ENCODE measurements at places on chromosomes 1 and 21.

DNA sequence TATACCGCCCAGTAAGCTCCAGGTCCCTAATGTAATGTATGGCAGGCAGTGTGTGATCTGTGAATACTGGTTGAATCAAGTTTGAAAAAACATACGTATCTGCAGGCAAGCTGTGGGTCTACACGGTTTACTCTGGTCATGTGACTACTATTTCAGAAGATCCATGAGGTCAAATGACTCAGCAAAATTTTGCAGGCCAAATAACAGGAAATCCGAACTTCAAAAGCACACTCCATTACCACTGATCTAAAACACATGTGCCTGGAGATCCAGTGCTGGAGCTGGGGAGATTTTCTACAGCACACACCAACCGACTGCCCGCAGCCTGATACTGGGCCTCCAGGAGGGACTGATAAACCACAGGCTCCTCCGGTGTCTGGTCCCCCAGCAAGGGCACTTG is 64.5 kb upstream of the SLC44A3 start:
- no peak for DNase-seq

DNA sequence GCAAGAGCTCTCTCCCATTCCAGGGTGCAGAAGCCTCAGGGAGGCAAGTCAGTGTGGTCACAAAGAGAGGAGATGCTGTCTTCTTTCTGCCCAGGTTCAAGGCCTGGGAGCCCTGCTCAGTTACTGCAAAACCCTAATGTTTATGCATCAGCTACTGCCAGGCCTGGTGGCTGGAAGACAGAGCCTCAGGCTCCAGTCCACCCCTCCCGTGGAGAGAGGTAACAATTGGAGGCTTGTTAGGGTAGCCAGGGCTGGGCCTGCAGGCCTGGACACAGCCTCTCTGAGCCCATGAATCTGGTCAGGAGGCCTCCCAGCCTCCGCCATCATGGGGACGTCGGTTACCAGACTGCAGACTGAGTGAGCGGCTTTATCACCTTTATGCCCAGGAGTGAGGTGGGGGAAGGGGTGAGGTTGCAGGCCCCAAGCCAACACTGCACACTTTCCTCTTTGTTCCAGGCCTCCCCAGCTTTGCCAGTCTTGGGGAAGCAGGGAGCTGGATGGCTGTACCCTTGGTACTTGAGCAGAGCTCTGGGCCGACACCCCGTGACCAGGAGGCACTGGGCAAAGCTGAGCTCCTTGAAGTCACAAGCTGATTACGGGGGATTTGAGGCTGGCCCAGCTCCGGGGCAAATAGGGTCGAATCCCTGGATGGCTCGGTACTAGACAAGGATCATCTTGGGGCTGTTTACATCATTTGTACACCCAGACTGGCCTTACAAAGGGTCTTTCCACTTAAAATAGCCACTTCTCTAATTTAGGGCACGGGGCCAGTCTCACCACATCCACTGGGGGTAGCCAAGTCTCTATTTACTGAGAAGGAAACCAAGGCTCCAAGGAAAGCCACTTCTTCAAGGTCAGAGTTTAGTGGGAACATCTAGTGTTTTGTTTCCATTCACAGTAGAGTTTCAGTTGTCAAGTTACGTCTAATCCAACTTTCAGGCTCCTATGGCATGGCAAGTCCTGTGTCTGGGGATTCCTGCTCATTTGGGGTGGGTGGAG is 5.2 kb downstream of the SLC2A1 start:
- DNase-seq = peak; percentile 59

DNA sequence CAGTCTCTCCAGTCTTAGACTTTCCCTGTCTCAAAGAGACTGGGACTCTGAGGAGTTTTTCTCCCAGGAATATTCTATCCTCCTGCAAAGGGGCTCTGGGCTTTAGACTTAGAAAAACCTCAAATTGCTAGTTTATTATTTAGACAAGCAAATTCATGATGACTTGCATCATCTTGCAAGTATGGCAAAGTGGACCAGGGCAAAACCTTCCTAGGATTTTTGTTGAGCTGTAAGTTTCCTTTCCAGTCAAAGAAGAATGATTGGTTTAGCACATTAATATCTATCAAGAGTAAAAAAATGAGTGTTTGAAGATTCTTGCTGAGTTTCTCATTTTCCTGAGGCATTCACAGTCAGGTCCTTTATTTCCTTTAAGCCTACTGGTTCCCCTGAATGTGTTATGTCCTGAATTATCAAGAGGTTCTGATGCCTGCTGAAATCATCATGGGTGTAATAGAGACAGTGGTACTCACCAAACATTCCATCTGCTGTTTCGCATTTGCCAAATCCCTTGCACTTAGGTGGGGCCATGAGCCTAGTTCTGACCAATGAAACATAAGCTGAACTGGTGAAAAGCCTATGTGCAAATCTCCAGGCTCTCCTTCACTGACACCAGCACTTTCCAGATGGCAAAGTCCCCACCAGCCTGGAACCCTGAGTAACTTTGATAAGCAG is 25.2 kb upstream of the SPAG17 start:
- DNase-seq = no peak

GRCh38 chr21:45293220-45293725 is 5.6 kb upstream of the POFUT2 start:
- DNase-seq = peak; percentile 80

DNA sequence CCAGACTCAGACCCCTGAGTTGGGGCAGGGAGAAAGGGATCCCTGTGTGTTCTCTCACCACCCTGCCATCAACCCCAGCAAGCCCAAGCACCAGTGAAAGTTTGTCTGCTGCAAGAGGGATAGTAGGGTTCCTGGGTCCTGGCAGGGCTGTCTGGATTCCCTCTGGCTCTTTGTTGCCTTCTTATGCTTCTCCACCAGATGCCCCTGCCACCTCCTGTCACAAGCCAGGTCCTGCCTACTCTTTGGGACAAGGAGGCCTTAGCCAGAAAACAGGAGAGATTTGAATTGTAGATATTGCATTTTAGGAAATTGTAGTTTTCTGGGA is 21.7 kb downstream of the UBE2T start:
- no peak for DNase-seq

GRCh38 chr1:5495596-5496410 is 496.4 kb downstream of the NPHP4 start:
- DNase-seq = no peak

DNA sequence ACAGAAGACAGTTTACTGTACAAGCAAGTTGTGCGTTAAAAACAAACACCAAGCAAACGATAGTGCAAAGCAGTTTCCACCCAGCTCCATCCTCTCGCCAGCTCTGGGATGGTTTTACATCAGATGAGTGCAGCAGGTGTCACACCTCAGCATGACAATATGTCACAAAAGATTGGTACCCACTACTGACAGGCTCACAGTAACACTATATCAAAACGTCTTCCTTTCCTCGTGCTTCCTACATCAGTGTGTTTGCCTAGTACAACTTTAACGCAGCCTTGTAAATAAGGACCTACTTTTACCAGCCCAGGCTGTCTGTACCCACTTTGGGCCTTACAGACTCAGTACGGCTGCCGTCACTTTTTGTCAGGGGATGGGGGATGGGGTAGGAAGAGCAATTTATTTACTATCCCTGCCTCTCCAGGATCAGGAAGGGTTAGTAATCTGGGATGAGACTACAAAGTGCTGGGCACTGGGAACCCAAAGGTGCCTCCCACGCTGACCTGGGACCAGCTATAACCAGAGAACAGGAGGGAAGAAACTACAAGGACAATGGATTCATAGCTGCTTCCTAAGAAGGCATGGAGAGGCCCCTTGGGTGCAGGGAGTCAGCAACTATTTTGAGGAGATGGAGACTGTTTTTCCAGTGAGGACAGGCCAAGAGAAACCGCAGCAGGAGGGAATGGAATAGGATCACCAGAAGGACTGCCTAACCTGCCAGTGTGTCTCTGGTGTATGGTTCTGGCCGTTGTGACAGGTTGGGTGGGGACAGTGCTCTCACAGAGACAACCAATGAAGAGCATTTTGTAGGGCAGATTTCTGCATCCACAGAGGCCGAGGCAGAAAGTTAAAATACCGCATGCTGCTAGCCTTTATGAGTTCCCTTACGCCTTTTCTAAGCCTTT is 30.2 kb downstream of the RUNX3 start:
- DNase-seq = no peak

DNA sequence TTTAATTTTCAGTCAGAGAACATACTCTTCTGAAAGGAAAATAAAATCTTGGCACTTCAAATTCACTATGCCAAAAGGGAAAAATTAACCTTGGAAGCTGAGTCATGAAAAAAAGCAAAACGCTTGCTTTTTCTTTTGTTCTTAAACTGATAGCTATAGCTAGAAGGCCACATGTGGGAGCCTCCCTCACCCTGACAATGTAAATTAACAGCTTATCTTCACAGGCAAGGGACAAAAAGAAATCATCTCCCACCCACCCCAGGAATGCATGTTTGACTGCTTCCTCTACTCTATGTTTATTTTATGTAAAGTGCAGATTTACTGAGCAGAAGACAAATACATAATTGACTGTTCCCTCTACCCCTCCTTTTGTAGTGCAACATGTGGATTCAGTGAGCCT is 38.0 kb downstream of the EBNA1BP2 start:
- no peak for DNase-seq

DNA sequence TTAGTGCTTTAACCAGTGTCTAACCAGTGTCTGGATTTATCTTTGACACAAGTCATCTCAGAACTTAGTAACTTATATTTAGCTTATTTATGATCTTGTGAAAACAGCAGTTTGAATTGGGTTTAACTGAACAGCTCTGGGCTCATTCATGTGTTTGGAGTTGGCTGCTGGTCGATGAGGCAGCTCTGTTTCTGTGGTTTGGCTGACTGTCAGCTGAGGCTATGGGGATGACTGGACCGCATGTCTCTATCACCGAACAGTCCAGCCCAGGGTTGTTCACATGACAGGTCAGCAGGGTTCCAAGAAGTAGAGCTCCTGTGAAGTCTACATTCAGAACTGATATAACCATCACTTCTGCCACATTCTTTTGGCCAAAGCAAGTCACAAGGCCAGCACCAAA is 29.1 kb upstream of the C21orf91 start:
- DNase-seq = no peak

DNA sequence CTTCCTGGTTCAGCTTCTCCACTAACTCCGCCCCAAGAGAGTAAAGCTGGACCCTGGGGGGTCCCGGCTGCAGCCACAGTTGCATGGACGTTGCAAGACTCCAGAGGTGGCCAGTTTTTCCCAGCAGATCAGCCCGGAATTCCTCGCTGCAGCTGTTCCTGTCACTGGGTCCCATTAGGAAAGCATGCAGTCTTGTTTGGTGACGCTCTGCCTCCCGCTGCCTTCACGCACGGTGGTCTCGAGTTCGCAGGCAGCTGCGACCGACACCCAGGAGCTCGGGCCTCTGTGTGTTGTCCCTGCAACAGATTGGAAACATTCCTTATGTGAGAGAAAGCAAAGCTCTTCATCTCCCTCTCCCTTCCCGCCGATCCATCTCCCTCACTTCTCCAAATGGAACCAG is 162.8 kb downstream of the PRDM16 start:
- no peak for DNase-seq

GRCh38 chr1:172135076-172135672 is 285.3 kb upstream of the C1orf105 start:
- DNase-seq = no peak

All from posterior cingulate gyrus (tissue), 11 donors.